Astrocyte of the hippocampus (primary cell): ENCODE measurements at places on chromosomes 11 and 22.
A peak's percentile ranks its signal among the peaks of the same experiment; 100 is the strongest.

GRCh38 chr11:104817973-104818372 lies 80.3 kb downstream of the CASP12 start:
- peak; percentile 3 for DNase-seq

GRCh38 chr22:35746248-35746647 lies 28.6 kb downstream of the APOL5 start:
- DNase-seq, result no peak

- DNase-seq, result no peak
Measured at GRCh38 chr11:65861533-65862183, 1.4 kb downstream of the MUS81 start.

- DNase-seq, result no peak
Measured at GRCh38 chr11:117411736-117412135, 84.1 kb downstream of the CEP164 start.

DNA sequence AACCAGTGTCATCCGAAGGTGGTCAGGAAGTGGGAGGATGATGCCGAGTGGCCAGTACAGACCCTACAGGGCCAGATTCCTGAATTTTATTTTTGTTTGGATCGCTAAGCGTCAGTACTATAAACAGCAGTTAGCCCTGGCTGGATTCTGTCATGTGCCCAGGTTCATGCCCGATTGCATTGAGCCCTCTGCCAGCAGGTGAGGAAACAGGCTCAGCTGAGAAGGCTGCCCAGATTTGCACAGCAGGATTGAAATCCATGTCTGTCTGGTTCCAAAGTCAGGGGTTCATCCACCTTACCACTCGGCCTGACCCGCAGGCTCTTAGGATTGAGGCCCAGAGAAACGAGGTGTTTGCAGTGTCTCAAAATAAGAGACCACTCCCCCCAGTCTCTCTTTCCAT lies 9.1 kb upstream of the TBC1D22A start:
- no peak for DNase-seq

- no peak for DNase-seq
Measured at GRCh38 chr11:7089328-7090251, 792 bp downstream of the RBMXL2 start.

- DNase-seq, result peak; percentile 83
Measured at GRCh38 chr11:59755701-59756557, 753 bp downstream of the STX3 start.

DNA sequence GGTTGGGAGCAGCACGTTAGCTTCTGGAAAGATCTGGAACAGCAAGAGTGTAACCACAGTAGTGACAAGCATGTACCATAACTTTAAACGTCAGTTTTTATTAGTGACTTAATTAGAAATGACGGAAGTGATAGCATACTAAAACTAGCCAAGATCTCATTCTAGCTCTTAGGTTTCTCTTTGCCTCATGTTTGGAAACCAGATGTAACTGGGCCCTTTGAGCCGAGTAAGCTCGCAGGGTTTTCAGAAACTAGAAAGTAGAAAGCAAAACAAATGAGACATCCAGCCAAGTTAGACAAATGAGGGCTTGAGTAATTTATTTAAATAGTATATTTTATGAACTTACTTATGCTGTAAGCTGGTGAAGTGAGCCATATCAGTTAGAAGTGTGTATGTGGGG lies 40.2 kb upstream of the SLC5A12 start:
- no peak for DNase-seq

DNA sequence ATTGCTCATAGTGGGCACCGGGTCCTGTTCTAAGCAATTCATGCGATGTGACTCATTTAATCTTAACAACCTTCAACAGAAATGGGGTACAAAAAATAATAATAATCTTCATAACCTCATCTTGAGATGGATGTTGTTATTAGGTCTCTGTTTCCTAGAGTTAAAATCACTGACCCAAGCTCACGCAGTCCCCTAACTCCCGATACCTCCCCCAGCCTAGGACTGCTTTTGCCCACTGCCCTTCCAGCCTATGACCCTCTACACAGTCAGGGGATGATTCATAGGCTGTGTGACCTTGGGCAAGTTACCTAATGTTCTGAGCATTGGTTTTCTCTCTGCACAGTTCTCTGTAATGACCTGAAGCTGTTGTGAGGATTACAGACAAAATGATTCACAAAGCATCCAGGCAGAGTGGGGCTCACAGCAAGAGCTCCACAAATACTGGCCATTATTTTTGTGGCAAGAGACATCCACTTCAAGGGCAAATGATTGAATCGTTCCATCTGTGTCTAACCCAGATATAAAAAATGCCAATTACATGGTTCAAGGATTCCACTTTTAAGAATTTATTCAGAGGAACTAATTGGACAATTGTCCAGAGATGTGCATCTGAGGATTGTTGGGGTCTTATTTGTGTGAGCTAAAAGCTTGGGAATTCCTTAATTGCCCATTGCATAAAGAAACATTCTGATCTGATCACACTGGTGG lies 20.0 kb downstream of the MTFP1 start:
- DNase-seq, result no peak

DNA sequence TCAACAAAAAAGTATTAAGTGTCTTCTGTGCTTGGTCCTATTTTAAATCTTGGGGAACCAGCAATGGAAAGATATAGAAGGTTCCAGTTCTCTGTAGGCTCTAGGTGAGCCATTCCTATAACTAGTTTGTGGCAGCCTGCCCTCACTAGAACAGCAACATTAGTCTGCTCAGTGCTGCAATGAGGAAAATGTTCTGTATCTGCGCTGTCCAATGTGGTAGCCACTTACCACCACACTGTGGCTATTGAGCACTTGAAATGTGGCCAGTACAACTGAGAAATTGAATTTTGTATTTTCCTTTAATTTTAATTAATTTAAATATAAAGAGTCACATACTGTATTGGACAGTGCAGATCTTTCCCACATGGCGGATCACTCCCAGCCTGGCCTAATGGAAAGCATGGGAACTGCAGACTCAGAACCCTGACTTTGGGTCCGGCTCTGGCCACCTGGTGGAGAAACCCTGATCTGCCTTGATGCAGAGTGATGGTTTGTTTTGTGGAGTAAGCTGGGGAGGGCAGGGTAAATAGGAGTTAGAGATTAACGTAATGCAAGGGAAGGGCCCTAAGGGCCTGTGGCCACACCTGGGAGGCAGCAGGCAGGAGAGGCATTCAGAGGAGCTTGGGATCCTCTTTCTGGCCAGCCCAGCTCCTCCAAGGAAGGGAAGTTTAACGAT lies 101.0 kb downstream of the ME3 start:
- DNase-seq, result no peak

DNA sequence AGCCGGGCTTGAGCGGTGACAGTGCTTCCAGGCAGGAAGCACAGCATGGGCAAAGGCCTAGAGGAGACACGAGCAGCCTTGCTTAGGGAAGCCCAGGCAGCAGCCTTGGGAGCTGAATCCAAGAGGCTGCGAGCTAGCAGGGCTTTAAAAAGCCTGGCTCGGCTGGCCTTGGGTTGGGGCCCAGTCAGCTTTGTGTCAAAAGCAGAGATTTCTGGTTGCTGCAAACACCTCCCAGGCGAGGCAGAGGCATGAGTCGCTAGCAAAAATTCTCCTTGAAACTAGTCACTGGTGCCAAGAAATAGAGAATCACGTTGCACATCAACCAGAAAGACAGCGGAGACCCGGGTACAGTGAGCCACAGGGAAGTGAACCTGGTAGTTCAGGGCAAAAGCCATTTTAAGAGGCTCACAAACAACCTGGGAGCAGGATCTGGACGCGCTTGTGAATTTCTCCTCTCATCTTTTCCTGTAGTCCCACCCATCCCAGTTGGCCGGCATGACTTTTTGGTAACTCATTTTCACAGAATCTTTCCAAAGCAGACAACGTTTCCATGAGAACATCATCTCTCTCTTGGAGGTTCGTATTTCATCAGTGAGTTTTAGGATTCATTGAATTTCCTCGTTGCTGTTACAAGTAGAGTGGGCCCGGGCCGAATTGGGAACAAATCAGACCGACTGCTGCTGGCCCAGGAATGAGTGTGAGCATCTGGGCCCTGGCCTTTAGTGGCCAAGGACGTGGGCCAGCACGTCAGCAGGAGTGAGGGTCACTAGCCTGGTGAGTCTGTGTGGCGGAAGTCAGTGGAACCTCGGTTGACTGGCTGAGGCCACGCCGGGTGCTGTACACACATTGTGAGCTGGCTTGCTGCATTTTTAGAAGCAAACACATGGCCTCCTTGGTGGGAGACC lies 16.4 kb upstream of the FGF4 start:
- DNase-seq, result peak; percentile 60

- DNase-seq, result peak; percentile 33
Measured at GRCh38 chr11:118012083-118012669, 26.0 kb downstream of the IL10RA start.

- no peak for DNase-seq
Measured at GRCh38 chr22:25833091-25833490, 91.1 kb downstream of the MYO18B start.

- DNase-seq, result no peak
Measured at GRCh38 chr22:39655004-39655579, 84.5 kb downstream of the CACNA1I start.

DNA sequence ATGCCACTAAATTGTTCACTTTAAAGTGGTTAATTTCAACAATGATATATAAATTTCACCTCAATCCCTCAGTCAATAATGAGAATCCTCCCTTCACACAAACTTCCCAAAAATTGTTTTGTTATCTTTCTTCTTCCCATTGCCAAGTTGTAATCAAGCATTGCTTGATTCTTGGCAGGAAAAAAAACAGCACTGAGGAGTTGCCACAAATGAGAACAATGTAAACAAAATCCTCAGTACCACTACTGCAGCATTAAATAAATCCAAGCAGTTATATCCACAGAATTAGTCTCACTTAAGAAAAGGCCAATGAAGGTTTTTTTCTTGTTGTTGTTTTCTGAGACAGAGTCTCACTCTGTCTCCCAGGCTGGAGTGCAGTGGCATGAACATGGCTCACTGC lies 38.2 kb downstream of the FAM168A start:
- DNase-seq, result no peak

DNA sequence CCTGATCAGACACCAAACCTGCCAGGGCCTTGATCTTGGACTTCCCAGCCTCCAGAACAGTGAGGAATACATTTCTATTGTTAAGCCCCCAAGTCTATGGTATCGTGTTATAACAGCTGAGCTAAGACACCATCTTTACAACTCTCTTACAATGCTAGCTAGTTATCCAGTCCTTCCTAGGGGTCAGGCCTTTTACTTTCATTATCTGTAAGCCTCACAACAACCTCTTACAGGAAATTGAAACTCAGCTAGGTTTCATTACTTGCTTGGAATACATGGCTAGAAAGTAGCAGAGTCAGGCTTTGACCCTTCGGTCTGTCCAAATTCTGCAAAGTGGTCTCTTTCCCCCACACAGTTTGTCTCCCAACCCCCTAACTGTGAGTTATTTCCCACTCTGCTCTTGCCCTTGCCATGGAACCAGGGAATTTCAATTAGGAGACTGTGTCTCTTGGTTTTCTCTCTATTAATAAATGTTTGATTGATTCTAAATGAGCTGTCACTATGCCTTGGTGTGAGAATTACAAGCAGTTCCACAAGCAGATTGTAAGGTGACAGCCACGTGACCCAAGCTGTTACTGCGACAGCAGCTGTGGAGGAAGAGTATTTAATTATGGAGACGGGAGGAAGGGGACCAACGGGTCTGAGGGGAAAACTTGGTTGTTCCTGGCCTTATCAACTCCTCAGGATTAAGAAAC lies 38.4 kb upstream of the CLMP start:
- no peak for DNase-seq

- DNase-seq, result no peak
Measured at GRCh38 chr11:70034740-70035365, 43.3 kb upstream of the ANO1 start.

DNA sequence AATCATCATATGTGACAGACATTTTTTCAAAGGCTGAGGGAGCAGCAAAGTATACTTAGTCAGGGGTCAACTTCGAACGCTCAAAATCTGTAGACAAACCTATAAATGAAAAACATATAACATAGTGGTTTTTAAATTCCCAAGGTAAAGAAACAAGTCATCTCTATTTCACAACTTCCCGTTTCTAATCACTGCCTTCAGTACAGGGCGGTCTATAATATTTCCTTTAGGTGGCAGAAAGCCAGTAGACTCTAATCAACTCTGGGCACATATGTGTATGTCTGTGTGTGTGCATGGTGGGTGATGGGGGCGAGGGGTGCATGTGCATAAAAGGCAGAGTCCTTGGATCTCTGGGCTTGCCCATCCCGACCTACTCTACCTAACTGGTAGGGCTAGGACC lies 55.0 kb upstream of the ARFGAP3 start:
- DNase-seq, result no peak

- peak; percentile 78 for DNase-seq
Measured at GRCh38 chr11:115324581-115325432, 179.4 kb downstream of the CADM1 start.

DNA sequence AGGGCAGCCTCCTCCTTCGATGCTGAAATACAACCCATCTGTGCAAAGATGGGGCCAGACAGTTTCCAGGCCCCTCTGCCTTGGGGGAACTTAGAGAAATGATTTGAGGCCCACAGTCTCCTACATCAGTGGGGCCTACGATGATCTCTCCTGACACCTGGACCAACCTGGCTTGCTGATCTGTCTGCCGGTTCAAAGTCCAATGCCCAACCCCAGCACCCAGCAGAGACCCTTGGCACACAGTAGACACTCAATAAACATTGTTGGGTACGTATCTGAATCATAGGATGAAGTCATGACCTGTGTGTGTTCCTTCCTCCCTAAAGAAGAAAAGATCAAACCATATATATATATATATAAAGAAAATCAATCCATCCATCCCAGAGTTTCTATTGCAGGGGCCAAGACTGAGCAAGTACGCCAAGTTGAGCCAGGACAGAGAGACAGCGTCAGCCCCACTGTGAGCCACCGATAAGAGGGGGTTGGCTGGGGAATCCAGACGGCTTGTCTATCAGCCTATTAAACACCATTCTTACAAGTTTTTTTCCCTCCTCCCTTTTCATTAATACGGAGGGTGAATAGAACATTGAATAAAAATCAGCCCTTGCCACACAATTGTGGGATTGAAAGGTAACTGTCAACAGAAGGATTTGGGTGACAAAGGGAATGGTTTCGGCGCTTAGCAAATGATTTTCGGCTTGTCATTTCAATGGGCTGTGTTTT lies 244.1 kb downstream of the MN1 start:
- DNase-seq, result no peak

DNA sequence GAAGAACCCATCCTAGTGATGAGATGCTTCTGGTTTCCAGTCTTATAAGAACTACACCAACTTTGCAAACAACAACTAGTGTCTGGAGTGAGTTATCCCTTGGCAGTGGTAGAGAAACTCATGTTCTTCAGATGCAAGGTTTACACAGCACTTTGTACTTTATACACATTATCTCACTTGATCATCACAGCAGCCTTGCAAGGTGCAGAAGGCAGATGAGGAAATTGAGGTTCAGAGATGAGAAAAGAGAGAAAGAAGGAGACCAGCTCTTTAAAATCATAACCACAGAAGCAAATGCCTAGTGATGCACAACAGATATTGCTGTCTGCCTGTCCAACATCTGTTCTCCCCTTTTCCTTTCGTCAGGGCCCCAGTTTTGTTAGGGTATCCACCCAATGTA lies 16.7 kb upstream of the CD44 start:
- no peak for DNase-seq

- no peak for DNase-seq
Measured at GRCh38 chr11:90512846-90513245, 290.0 kb upstream of the CHORDC1 start.

GRCh38 chr22:37462436-37462835 lies 23.7 kb downstream of the MFNG start:
- DNase-seq, result no peak

- DNase-seq, result peak; percentile 23
Measured at GRCh38 chr11:112525270-112525669, 264.6 kb upstream of the PLET1 start.

GRCh38 chr11:64297699-64298358 lies 2.3 kb upstream of the CATSPERZ start:
- DNase-seq, result no peak
